ENCODE measurements at places on chromosomes 11 and 22. TPM values are rescaled to one million over a fixed set of nuclear protein-coding genes. Genes with fewer than 3 reads are reported as not detected.

TMEM109 gene
- total RNA-seq = 17.4 TPM

OR51E2 gene
- under 0.01 TPM for total RNA-seq

SREBF2 gene
- total RNA-seq = 68.4 TPM

SMTNL1 gene
- total RNA-seq = not detected

C1QTNF5 gene
- 1.2 TPM for total RNA-seq

AIFM3 gene
- 1.9 TPM for total RNA-seq

MIAT gene
- total RNA-seq = 0.48 TPM

MRPL16 gene
- 27.7 TPM for total RNA-seq

MYBPC3 gene
- not detected for total RNA-seq

SAA4 gene
- 1.9 TPM for total RNA-seq

TFIP11 gene
- total RNA-seq = 34.7 TPM

E2F8 gene
- 1.4 TPM for total RNA-seq

SSH3 gene
- 36.6 TPM for total RNA-seq

LBHD1 gene
- 0.96 TPM for total RNA-seq

NXPE4 gene
- not detected for total RNA-seq

CHRM1 gene
- total RNA-seq = not detected

ART1 gene
- total RNA-seq = not detected

SCGB2A2 gene
- total RNA-seq = not detected

GAB4 gene
- total RNA-seq = not detected

APOL5 gene
- not detected for total RNA-seq

TP53I11 gene
- total RNA-seq = 0.64 TPM

OR52I1 gene
- total RNA-seq = not detected

GGTLC3 gene
- total RNA-seq = not detected

DERL3 gene
- 1.2 TPM for total RNA-seq

SLC25A18 gene
- total RNA-seq = not detected

LYVE1 gene
- total RNA-seq = not detected
